ENCODE measurements at places on chromosomes 16 and 17.

- DNase-seq = peak; percentile 95
Observed at GRCh38 chr17:42566883-42567573, at the start of gene MLX. Gene MLX, plus strand, starts transcription at chr17:42567100. Its CDS starts 25 bp downstream, at chr17:42567125.

DNA sequence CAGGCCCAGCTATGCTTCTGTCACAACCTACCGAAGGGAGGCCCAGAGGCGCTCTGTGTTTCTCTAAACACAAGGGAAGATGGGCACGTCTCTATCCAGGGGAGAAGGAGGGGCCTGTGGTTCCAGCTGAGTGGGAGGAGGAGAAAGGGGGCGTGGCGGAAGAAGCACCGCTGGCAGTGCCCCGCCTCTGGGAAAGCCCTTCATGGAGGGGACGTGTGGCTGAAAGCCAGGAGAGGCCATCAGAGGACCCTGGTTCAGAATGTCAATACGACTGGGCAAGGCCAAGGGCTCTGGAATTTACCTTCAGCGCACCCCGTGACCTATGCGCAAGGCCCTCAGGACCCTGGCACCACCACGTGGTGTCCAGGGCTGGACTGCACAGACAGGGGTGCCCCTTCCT, 12.3 kb upstream of the SLC38A8 start:
- DNase-seq = no peak

DNA sequence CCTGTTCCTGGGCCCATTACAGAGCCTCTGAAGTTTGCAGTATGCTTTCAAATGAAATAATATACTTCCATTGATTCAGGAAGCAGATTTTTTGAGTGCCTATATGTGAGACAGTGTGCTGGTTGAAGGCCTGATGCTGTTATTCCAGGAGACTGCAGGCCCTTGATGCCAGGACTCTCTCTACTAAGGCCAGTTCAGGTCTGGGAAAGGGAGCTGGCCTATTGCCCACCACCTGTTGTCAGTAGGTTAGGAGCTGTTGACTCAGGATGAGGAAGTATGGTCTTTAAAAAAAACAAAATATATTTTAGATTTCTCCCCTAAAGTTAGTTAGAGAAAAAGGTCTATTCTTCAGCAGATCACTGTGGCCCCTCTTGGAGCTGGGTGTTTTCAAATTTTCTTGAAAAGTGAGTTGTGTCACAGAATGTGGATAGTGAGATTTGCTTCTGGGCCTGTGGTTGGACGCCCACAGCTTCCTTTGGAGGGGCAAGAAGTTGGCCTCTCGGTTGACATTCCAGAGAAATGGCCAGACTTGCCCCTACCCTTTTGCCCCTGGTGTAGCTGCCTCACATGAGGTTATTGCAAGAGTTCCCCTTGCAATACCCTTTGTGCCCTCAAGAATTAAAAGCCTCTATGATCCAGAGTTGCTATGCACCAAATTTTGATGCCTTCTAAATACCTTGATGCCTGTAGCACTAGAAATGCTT, 7.9 kb downstream of the ESRP2 start:
- no peak for DNase-seq

DNA sequence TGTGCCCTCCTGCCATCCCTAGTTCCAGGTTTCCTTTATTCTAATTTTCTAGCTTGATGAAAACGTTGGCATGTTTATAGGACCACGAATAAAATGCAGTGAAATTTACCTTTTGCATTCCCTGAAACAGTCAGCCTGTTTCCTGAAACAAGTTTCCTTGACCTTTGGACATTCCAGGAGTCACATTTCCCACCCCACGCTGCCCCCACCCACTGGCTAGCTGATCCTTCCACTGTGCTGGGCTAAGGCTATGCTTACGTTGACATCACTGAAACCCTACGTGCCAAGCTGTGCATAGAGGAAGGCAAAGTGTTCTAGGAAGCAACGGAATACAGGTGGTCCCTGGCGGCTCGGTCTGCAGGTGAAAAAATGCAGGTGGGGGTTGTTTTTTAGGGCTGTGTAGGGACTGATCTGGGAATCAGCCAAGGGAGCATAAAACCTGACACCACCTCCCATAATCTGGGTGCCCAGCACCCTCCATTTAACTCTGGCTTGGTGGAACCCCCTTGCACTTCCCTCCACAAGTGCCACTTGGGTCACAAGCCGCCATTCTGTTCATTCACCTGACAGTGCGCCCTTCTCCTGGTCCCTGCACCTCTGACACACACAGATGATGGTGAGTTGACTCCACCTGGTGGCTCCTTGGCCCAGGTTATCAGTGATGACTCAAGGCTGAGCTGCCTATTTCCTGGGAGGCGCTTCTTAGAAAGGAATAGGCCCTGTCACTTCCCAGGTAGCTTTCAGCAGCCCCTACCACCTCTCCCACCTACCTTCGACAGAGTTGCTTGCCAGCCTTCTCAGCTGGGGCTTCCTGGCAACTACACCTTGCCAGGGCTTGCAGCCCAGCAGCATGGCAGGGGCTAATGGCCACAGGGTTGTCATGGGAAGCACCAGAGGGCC, 83.7 kb downstream of the N4BP1 start:
- DNase-seq = peak; percentile 21

DNA sequence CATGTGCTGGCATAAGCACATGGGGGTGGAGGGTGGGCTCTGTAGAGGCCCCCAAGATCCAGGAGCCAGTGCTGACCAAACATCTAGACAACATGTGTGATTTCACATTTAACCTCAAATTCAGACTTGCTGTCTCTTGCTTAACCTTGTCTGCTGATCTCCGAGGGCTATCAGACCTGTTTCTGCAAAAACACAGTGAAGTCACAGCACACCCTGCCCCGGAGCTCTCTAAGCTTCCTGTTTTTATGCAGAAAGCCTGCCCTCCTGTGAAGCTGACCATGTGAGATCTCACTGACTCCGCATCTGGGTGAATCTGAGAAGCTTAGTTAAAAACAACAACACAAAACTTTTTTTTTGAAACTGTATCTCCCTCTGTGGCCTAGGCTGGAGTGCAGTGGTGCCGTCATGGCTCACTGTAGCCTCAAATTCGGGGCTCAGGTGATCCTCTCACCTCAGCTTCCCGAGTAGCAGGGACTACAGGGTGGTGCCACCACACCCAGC, 6.6 kb upstream of the DPEP2 start:
- no peak for DNase-seq

- no peak for DNase-seq
Observed at GRCh38 chr17:78537217-78537860, 39.9 kb downstream of the DNAH17 start.

DNA sequence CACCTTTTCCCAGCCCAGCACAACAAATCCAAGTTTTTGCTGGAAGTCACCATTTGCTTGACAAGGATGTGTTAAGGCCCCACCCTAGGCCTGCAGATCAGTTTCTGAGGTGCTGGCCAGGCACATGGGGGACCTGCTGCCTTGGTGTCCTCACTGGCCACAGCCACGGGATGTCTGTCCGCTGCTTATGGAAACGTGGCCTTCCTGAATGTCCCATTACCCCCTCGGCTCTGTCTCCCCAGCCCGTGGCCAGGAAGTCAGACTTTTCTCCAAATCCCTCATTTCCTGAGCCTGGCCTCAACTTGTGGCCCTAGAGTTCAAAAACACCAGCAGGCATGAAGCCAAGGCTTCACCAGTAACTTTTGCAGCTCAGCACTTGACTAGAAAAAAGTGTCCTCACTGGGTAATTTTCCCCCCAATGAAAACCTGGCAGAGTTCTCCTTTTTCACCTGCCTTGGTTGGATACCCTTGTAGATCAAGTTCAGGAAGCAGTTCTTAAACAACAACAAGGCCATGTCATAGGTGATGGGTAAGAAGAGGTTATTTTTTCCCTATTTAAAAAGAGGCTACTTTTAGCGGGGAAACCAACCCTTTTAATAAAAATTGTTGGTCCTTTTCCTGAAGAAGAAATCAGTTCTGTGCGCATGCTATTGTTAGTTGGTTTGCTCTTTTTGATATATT, 80.8 kb downstream of the SOCS1 start:
- no peak for DNase-seq

DNA sequence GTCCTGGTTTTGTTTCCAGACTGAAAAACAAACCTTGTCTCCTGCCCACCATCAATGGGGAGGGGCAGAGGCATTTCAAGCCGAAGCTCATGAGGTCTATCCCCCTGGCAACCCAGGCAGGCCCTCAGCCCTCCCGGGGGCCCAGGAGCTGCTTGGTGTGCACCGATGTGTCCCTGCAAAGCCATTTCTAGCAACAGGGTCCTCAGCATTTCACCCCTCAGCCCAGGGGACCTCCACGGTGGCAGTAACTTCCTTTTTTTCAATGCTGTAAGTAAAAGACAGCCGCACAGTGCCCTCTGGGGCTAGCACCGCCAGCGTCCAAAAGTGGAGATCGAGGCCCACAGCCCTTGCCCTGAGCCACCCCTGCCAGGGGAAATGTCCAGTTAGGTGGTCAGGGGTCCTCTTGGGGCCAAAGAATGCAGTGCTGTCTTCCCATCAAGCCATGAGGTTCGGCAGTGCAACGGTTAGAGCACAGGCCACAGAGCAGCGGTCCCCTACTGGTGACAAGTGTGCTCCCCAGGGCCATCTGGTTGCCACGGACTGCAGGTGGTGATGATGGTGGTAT, 79.9 kb downstream of the LITAF start:
- no peak for DNase-seq

DNA sequence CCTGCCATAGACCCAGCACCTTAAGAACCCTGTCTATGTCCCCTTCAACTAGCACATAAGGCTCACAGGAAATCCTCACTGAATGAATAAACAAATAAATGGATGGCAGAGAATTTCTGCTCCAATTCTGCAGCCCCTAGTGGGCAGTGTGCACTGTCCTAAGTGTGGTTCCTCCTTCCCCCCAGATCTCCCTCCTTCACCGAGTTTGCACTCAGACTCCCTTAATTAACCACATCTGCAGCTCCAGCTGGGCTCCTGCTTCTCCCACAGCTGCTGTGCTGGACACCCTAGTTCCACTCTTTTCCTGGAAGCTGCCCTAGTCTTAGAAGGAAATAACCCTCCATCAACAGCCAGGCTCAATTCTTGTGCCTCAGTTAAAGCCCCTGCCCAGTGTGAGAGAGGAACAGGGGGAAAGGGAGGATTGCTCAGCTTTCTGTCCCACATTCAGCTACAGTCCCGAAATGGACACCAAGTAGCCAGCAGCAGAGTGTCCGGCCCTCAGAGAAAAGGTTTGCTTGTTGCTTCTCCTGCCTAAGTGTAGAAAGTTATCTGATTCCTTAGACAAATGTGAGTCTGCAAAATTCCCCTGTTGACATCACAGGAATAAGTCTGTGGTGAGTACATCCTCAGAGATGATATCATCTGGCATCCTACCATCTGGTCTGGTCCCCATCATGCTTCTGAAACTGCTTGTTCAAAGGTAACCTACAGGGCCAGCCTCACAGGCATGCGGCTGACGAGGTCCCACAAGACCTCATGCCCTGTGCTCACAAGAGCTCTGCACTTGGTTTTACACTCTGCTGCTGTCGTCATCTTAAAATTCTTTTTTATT, 12.3 kb downstream of the LRRC3C start:
- DNase-seq = no peak

DNA sequence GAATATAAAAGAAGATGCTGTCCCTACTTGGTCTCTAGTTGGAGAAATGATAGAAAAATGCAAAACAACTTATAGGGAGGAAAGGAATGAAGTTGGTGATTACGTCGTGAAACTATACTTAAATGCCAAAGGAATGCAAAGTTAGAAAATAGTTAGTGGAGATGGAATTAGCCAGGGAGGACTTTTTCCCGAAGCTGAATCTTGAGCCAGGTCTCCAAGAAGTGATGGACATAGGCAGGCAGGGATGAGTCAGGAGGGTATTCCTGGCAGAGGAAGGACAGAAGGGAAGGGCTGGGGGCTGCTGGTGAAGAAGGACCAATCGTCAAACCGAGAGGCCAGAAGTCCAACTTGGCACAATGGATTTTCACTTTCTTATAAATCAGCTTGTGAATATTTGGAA, 1.8 kb downstream of the SNTB2 start:
- DNase-seq = no peak

GRCh38 chr17:82866590-82867191, 26.9 kb upstream of the ZNF750 start:
- DNase-seq = no peak

- DNase-seq = no peak
Observed at GRCh38 chr16:78094166-78094565, 5.3 kb upstream of the WWOX start.

DNA sequence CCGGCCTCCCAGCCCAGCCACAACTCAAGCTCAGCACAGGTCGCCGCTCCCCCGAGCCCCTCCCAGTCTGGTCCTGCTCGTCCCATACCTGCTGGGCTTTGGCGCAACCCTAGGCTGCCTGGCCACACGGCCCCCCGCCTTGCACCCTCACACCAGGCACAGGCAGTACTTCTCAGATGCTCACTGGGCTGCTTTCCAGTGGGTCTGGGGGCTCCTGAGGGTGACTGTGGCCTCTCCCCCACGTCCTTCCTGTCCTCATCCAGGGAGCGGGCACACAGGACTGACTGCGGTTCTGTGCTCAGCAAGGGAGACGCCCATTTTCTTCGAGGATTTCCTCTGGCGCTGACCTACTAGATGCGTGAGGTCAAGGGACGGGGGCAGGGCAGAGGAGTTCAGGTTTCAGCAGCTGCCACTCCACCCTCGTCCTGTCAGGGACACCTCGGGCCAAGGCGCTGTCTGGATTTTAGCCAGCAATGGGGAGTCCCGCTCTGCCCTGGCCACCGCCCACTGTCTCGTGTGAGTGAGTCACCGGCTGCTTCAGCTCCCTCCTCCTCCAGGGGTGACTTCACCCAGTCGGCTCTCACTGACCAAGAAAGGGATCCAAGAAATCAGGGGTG, 115.8 kb downstream of the NPIPB11 start:
- no peak for DNase-seq

GRCh38 chr17:49497148-49498028, 2.3 kb downstream of the NGFR start:
- peak; percentile 53 for DNase-seq

GRCh38 chr16:14407786-14408399, 222.2 kb downstream of the PARN start:
- no peak for DNase-seq

DNA sequence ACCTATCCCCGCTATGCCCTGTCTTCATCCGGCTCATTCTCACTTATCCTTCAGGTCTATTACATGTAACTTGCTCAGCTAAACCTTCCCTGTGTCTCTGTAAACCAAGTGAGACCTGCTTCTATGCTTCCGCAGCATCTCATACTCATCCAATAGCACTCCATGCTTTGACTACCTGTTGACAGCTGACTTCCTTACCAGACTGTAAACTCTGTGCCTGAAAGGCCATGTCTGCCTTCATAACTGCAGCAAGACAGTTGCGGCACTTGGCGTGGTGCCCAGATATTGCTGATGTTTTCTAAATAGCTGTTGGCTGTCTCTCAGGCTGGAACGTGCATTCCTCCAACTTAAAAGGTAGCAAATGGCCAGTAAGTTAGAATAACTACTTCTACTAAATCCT, 1.8 kb upstream of the OR1E1 start:
- no peak for DNase-seq

DNA sequence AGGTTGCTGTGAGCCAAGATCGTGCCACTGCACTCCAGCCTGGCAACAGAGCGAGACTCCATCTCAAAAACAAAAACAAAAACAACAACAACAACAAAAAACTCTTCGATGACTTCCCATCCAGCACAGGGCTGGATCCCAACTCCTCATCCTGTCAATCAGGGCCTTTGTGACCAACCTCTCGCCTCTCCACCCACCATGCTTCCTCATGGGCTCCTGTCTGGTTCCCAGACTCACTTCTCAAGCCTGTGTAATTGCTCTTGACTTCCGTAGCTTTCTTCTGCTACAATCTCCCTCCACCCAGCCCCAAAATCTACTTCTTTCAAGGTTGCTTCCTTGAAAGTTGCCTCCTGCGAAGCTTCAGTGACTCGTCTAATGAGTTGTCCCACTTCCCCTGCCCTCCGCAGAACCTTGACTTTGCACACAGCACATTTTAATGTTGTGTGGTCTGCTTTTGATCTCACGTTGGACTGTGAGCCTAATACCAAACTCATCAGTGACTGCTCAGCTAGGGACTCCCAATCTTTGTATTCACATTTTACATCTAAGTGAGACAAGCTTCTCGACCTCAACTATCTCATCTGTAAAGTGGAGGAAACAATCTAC, 936 bp upstream of the RASL10B start:
- no peak for DNase-seq

Data from NCI-H1436 (cell line).